ENCODE measurements at places on chromosomes 1 and 21.

GRCh38 chr1:34005309-34005708 lies 141.4 kb downstream of the HMGB4 start:
- no peak for DNase-seq

- no peak for DNase-seq
These were observed 180.0 kb downstream of the ETS2 start for GRCh38 chr21:38985568-38986378.

- peak; percentile 49 for DNase-seq
These were observed 47.6 kb upstream of the PPP2R5A start for GRCh38 chr1:212237651-212238050.

- DNase-seq, result no peak
These were observed 83.6 kb downstream of the SLC66A1 start for GRCh38 chr1:19395678-19396192.

DNA sequence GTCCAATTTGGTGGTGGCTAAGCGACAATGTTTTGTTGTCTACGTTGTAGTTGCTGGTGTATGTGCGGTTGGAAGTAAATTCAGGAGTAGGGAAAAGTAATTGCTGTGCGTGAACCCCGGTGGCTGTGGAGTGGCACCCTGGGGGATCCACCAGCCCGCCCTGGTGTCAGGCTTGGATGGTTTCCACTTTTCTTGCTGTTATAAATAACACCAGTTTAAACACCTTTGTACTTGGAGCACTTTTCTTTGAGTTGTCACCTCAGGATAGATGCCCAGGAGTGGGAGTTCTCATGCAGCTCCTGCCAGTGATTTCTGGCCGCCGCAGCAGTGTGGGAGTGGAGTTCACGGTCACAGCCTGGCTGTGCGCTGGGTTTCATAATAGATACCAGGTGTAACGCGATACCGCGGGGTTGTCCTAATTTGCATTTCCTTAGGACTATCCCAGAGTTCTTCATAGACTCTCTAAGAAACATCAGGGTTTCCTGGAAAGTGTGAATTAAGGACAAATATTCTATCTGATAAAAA lies 12.8 kb upstream of the TMEM200B start:
- no peak for DNase-seq

GRCh38 chr1:11881749-11882441 lies 23.1 kb upstream of the NPPB start:
- no peak for DNase-seq

- DNase-seq, result no peak
These were observed 32.8 kb upstream of the C1orf53 start for GRCh38 chr1:197869490-197870077.
